ENCODE measurements at places on chromosomes 6 and 20.
A peak's percentile ranks its signal among the peaks of the same experiment; 100 is the strongest.

DNA sequence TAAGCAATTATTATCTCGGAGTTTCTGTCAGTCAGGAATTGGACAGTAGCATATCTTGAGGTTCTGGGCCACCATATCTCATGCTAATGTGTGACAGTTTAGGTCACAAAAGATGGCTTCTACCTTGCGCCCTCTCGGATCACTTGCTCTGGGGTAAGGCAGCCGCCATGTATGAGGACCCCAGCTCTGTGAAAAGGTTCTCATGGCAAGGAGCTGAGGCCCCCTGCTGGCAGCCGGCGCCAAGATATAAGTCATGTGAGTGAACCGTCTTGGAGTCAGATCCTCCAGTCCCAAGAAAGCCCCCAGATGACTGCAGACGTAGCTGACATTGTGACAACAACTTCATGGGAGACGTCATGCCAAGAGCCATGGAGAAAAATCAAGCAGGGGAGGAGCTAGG is 670.8 kb downstream of the KIF16B start:
- no peak for DNase-seq

- DNase-seq, result peak; percentile 80
Measured at GRCh38 chr6:163956571-163957407, 542.3 kb downstream of the QKI start.

GRCh38 chr6:163250116-163250515 is 164.4 kb upstream of the QKI start:
- no peak for DNase-seq

- peak; percentile 26 for DNase-seq
Measured at GRCh38 chr6:87151781-87152525, 3.4 kb upstream of the ZNF292 start.

GRCh38 chr6:101818051-101818450 is 424.5 kb downstream of the GRIK2 start:
- DNase-seq, result no peak

DNA sequence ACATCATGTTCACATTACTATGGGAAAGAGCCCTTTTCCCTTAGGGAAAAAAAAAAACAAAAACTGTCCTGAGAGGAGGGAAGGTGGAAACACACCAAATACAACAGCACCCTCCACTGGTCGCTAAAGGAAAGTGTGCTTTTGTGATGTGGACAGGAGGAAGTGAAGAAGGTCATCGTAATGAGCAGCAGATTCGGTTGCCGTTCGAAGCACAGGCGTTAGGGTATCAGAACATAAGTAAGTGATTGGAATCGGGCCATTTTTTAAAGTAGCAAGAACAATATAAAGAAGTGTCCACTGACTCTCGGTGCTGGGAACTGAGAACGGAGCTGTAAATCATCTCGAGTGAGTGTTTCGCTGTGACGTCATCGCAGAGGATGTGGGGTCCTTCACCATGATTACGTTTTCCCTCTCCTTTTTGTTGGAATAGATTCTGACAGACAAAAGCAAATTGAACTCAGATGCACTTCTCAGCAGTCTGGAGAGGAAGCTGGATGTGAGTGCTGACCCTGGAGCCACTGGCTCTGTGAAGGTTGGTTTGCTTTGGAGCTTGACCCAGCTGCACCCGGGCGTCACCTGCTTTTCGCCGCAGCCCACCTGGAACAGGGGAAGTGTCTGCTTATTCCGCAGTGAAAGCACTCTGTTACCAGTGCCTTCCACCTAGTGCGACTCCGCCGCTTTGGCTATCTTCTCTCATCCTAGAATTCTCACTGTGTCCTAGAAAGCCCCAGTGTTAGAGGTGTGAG is 203.6 kb upstream of the GMDS start:
- DNase-seq, result peak; percentile 98

DNA sequence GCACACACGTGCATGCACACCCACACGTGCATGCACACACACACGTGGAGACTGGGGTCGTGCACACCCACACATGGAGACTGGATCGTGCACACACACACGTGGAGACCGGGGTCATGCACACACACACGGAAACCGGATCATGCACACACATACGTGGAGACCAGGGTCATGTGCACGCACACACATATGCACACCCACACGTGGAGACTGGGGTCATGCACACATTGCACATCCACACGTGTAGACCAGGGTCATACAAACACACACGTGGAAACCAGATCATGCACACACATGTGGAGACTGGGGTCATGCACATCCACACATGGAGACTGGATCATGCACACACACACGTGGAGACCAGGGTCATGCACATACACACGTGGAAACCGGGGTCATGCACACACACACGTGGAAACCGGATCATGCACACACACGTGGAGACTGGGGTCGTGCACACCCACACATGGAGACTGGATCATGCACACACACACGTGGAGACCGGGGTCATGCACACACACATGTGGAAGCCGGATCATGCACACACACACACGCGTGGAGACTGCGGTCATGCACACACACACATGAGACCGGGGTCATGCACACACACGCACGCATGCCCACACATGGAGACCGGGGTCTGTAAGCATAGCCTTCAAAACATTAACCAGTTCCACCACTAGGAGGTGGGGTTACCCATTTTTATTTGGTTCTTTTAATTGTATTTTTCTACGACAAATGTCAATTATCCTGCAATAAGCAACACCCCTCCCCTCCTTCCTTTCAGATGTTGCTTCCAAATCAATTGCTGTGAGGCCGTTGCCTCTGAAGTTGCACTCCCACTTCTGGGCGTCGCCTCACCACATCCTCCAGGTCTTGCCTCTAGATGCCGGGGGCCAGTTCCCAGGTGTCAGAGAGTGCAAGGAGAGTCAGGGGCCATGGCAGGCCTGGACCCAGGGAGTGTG is 95.8 kb downstream of the TMEM242 start:
- no peak for DNase-seq

DNA sequence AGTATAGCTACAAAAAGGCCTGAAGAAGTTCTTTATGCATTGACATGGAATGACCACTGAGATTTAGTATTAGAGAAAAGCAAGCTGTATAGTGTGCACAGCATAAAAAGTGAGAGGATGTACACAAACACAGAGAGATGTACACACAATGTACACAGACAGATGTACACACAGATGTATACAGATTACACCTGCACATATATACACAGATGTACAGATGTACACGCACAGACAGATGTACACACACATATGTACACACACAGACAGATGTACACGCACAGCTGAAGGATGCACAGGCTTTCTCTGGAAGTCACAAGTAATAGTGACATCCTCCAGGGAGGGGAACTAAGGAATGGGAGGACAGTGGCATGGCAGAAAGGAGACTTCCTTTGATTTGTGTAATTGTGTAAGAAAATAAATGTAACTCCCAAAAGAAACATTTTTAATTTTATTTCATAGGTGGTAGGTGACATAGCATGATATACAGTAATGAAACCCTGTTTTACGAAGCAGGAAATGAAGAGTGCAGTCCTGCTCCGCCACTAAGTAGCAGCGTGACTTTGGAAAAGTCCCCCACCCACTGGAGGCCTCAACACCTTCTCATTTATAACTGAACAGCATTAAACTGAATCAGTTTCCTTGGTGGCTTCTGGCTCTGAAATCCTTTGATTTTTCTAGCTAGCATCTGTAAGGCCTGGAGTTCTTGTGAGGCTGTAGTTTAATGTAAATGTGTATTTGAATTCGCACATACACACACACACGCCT is 14.1 kb downstream of the NFATC2 start:
- no peak for DNase-seq

- DNase-seq, result no peak
Measured at GRCh38 chr6:30321692-30322388, 4.9 kb upstream of the TRIM39 start.

- DNase-seq, result no peak
Measured at GRCh38 chr6:134721060-134721405, 228.9 kb downstream of the ALDH8A1 start.

- no peak for DNase-seq
Measured at GRCh38 chr20:62780204-62780603, 16.1 kb upstream of the MRGBP start.

DNA sequence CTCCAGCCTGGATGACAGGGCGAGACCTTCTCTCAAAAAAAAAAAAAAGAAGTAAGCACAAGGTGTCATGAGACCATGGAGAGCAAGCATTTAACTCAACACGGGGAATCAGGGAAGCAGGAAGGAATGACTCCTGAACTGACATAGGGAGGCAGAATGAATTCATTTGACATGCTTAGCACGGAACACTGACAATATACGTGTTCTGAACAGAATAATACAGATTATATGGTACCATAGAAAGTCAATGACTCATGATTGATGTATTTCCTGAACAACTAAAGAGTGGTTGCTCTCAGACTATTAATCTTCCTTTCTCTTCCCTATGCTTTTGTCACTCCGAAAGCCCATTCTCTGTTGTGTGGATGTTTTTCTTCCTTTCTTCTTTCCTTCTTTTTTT is 20.7 kb upstream of the ASIP start:
- DNase-seq, result no peak

- DNase-seq, result no peak
Measured at GRCh38 chr6:109807881-109808280, 116.8 kb downstream of the FIG4 start.

DNA sequence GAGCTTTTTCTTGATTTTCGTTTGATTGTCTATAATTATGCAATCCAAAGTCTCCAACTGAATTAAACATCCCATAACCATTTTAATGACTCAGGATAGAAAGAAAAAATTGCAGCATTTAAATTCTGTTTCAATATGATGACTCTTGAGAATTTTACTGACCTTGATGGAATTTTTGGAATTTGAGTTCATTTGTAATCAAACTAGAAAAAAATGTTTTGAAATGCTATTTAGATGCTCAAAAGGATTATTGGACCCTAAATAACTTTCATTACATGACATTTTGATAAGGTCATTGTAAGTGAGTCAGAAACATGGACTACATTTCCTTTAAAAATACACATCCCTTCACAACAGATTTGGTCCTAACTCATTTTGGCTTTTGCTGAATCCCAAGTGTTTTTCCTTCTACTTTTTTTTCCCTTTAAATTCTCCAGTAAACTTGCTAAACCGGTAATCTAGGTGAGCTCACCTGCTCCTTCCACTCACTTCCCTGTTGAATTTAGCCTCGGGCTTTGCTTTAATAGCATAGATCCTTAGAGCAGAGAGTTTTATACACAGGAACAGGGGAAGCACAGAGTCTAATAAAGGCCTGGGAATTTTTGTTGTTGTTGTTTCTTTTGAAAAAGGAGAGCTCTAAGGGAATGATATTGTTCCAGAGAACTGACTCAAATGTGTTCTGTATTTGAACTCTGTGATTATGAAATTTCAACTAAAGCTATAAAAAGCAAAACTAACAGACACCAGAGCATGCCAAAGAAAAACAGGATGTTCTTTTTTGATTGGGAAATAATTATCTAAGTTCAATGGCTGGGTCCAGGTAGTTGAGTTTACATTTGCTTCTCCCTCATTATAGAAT is 1088.2 kb upstream of the CITED2 start:
- DNase-seq, result no peak

GRCh38 chr20:46304361-46304760 is 3.9 kb downstream of the CDH22 start:
- DNase-seq, result no peak

DNA sequence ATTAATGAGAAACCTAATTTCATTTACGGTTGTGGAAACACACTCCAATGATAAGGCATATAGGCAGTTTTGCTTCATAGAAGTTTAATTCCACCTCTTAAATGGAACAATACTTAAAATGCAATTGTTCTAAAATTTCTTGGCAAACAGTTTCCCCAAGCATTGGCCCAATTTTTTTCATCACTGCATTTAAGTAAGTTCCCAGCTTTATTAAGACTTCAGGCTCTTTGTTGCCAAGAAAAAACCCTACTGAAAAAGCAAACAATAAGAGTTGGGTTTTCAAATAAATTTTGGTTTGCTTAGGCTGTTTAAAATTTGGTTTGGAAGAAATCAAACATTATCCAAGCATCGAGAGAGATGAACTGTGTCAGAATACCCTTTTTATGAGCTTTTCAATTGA is 690.9 kb upstream of the NRSN1 start:
- DNase-seq, result no peak
